ENCODE measurements at places on chromosomes 6 and 20. TPM values are rescaled to one million over a fixed set of nuclear protein-coding genes. Genes with fewer than 3 reads are reported as not detected.

- no peak for DNase-seq
Observed at GRCh38 chr6:161710698-161711097, 436.8 kb upstream of the AGPAT4 start.

IPCEF1 gene
- total RNA-seq: 2.0 TPM

EDN1 gene
- total RNA-seq: 18.7 TPM

DNA sequence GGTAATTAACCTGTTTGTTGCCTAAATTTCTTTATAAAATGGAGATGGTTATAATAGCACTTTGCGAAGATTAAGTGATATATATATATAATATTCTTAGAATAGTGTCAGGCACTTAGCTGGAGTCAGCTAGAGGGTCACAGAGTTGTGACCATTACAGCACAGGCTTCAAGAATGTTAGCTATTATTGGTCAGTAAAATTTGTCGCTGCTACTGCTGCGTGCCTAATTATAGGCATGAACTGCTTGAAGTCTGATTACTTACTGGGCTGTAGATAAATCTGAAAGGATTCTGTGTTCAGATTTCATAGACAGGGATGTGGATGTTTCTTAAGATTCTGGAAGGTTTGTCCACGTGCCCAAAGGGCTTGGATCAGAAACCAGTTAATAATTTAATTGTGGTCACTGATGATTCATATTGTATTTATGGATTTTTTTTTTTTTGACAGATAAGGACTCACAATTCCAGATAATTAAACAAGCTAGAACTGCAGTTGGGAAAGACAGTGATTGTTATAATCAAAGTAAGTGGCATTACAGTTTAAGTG lies 4.7 kb downstream of the SNRNP48 start:
- DNase-seq: no peak

TMC2 gene
- total RNA-seq: not detected

DNA sequence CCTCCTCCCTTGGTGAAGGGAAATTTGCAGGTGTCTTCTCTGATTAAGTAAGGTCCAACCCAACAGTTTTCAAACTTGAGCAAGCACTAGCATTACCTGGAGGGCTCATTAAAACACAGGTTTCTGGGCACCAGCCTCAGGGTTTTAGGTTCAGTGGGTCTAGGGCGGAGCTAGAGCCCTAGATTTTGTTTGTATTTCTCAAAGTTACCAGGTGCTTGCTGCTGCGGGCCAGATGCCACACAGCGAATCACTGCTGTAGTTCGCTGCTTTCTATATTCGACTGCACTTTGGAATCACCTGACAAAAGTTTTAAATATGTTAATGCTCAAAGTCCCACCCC lies 869 bp downstream of the COL21A1 start:
- DNase-seq: no peak

GRCh38 chr6:12115001-12115400 lies 102.9 kb downstream of the HIVEP1 start:
- no peak for DNase-seq

GRCh38 chr20:11267131-11267761 lies 593.4 kb upstream of the JAG1 start:
- DNase-seq: no peak

- no peak for DNase-seq
Observed at GRCh38 chr6:146381486-146381885, 162.1 kb upstream of the RAB32 start.

PSORS1C2 gene
- 28.5 TPM for total RNA-seq

DNA sequence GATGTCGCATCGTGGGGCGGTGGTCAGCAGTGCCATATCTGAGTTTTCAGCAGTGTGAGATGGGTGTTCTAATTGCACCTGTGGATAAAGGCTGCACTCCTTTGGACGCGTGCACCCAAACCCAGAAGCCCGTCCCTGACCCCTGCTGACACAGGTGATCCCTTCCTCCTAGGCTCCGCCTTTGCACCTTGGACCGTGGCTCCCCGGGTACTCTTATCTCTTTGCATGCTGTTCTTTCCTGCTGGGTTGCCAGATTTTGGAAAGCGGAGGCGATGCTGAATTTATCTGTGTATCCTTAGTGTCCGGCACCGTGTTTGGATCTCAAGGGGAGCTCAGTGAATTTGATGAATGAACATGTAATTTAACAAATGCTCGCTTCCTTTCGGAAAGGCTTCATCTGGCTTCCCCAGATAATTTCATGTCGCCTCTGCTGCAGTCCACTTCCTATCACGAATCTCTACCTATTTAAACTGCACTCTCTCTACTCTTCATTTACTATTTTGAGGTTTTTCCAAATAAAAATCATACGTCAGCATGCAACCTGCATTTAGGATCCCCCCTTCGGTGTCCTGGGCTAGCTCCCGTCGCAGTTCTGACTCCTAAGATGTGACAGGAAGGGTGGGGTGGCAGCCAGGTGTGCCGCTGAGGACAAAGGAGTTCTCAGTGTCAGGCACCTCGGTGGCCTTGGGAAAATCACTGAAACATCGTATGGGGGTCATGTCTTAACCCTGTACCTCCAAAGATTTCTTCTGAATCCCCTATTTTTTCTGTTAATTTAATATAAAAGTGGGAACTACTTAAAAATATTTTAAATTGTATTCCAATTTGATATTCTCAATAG lies 753 bp upstream of the PERP start:
- DNase-seq: no peak

DNA sequence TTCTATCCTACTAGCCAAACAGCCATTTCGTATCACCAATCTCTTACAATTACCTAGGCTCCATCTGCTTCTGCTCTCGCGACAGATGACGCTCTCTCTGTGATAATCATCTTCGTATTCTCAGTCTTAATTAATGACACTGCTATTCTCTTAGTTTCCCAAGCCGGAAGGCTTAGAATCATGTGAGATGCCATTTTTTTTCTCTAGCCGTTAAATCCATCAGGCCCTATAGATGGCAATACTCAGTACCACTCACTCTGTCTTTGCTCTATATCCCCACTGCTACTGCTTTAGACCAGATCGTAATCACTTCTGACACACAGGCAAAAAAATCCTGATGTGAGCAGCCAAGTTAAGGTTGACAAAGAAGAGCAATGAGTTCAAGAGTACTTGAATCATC lies 2.1 kb upstream of the THEMIS start:
- DNase-seq: no peak

DNA sequence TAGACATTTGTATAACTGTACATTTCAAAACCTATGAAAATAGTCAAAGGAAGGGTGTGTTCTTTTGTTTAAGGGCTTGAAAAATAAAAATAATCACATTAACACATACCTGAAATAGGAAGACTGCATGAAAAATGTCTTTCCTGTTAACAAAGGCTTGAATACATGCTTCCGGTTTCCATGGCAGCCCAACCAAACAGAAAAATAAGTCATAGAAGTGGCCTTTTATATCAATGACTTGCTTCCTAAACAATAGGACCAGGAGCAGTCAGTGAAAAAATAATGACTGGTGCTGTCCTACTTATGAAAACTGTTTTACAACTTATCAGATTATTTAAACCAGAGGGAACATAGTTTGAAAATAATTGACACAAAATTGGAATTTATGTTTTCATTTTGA lies 412.6 kb upstream of the PLCB4 start:
- DNase-seq: no peak

- no peak for DNase-seq
Observed at GRCh38 chr6:135658481-135658880, 160.9 kb upstream of the AHI1 start.

NKX2-2 gene
- not detected for total RNA-seq

- no peak for DNase-seq
Observed at GRCh38 chr20:40109136-40109535, 579.9 kb downstream of the MAFB start.

FOXQ1 gene
- total RNA-seq: 81.9 TPM

- no peak for DNase-seq
Observed at GRCh38 chr20:20448881-20449280, 81.0 kb downstream of the INSM1 start.

MAK gene
- total RNA-seq: not detected

GRCh38 chr6:131331151-131331550 lies 195.9 kb downstream of the AKAP7 start:
- no peak for DNase-seq

DNA sequence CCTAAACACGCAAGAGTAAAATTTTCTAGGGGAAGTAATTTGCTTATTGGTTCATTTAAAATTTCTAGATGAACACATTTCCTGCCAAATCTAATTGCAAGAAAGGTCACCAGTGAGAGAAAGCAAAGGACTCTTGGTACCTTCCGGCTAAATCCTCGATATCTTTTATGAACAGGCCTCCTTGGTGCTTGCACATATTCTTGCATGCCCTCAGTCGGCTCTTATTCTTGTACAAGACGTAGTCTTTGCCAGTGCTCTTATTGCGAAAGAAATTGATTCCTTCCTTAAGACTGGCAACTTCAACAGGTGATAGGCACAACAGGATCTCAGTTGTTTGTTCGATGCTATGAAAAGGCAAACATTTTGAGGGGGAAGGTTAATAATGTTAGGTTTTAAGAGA lies 141.7 kb upstream of the CARMIL1 start:
- no peak for DNase-seq

DNA sequence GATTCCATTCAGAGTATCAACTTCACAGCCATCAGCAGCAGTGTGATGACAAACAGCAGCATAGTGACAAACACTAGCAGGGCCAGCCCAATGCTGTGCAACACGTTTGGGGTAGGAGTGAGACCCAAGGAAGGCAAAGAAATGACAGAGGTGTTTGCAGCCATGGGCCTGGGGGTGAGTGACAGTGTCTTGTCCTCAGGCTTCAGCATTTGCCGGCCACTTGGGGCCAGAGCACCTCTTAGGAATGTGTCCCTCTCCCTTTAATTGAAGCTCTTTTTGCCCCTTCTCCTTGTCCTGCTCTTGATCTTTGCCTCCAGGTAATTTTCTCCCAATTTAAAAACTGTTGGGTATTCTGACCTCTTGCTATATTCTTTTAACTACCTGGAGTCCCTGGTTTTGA lies 84.4 kb downstream of the HS3ST5 start:
- DNase-seq: no peak

DNA sequence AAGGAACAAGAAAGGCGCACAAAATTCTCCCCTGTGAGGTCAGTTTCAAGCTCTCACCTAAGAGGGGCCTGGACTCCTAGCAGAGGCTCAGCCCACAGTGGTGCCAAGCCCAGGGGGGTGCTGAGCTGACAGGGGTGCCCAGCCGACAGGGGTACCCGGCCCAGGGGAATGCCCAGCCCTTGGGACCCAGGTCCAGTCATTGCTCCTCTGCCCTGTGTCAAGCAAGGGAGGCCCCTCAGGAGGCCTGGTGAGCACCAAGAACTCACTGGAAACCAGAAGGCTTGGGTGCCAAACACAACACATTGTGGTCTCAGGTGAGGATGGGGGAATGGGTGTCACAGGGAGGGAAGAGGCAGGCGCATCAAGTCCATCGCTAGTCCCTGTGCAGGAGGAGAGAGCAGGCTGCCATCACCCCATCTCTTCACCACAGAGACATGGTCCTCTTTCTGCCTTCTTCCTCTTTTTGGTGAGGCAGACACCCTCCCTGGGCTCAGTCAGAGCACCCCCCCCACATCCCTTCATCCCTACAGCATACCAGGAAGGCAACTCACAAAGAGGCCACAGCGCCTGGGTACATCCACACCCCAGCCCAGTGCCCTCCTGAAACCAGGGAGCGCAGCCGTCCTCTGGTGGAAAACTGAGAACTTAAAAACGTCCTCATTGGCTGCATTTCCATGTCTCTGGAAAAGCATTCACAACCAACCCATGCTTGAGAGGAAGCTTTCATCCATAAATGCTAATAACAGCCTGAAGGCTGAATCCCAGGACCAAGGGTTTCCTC lies 111.3 kb downstream of the BANF2 start:
- no peak for DNase-seq

DNA sequence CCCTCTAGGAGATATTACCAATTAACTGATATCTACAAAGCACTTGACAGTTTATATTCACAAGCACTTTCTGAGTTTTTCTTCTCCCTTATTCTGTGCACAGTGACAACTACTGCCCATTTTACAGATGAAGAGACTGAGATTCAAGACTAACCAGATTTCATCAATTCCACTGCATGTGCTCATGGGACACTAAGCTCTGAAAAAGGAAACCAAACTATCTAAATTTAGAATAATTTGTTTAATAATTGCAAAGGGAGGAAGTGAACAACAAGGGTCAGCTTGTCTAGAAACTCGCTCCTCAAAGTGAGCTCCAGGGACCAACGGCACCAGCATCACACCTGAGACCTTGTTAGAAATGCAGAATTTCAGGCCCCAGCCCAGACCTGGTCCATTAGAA lies 50.8 kb upstream of the MYLIP start:
- DNase-seq: no peak

DNA sequence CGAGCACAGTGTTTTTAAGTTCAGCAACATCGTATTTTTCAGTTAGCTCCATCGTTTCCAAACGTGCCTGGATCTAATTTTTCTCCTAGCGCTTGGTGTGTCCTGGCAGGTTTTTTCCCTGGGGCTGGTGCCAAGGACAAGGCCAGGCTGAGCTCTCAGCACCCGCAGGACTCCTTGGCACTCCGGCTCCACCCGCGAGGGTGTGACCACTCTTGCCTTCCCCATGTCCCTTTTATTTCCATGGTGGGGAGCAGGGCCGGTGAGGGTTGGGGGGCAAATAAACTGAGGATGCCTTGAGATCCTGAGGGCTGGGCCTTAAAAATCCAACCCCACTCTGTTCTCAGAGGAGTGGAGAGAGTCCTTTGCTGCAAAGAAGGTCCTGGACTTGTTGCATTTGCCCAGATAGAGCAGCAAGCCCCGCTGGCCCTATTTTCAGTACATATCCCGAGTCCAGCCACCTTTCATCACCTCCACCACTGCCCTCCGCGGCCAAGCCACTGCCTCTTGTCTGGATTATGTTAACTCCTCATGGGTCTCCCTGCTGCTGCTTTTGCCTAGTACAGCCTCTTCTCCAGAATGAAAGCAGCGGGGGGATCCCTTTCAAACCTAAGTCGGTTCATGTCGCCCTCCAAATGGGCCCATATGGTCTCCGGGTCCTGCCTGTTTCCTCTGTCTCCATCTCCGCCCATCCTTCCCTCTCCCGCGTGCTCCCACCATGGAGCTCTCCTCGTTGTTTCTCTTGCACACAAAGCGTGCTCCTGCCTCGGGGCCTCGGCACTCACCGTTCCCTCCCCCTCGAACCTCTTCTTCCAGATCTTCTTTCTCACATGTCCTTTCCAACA lies 4.5 kb upstream of the RAB44 start:
- peak; percentile 79 for DNase-seq

OR2H1 gene
- not detected for total RNA-seq

GRCh38 chr6:116101302-116101718 lies 657 bp downstream of the NT5DC1 start:
- DNase-seq: no peak

KIAA1755 gene
- 1.2 TPM for total RNA-seq

GRCh38 chr6:26205161-26205624 lies 118.0 kb downstream of the HFE start:
- no peak for DNase-seq

TINAG gene
- total RNA-seq: not detected

- no peak for DNase-seq
Observed at GRCh38 chr6:110329714-110330436, 28.3 kb downstream of the METTL24 start.
